ENCODE measurements at places on chromosomes 12 and 14. TPM values are rescaled to one million over a fixed set of nuclear protein-coding genes. Genes with fewer than 3 reads are reported as not detected.

TSPAN19 gene
- total RNA-seq: 2.4 TPM

GRCh38 chr14:33676135-33676566 lies 274.7 kb downstream of the EGLN3 start:
- peak; percentile 53 for DNase-seq

GRCh38 chr14:88660056-88660455 lies 97.2 kb downstream of the ZC3H14 start:
- no peak for DNase-seq

DNA sequence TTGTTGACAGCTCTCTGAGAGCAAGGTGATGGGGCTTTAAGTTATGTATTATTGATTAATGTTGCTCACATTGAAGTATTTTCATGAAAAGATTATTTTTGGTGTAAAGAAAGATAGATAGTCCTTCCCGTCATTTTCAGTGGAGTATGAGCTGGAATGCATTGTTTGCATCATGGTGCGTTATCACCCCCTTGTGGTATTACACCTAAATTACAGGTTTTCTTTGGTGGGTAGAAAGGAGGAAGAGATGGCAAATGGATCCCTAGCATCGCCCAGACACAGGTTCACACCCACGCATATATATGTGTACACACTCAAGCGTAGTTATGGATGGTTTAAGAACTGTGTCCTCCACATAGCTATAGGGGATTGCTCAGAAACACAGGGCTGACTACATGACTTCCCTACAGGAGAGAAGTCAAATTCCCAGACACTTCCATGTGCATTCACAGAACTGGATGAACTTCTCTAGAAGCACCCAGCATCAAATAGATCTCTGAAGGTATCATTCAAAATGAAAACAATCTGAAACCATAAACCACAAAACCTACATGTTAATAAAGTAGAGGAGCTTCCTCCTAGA lies 14.4 kb upstream of the SERPINA10 start:
- no peak for DNase-seq

Data from testis (tissue), 5 donors.